ENCODE measurements at places on chromosomes 7 and 10.

DNA sequence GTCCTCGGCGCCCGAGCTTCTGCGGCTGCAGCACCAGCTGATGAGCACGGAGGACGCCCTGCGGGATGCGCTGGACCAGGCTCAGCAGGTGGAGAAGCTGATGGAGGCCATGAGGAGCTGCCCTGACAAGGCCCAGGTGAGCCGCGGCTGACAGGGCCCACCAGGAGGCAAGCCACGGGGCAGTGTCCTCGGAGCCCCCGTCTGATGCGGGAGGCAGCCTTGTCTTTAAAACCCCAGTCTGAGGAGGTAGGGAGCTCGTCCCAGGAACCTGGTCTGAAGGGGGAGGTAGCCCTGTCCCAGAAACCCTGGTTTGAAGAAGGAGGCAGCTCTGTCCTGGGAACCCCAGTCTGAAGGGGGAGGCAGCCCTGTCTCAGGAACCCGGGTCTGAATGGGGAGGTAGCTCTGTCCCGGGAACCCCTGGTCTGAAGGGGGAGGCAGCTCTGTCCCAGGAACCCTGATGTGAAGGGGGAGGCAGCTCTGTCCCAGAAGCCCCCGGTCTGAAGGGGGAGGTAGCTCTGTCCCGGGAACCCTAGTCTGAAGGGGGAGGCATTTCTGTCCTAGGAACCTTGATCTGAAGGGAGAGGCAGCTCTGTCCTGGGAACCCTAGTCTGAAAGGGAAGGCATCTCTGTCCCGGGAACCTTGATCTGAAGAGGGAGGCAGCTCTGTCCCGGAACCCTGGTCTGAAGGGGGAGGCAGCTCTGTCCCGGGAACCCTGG is 53.1 kb upstream of the GTF2IRD1 start:
- no peak for DNase-seq

GRCh38 chr7:16738011-16738688 is 15.4 kb upstream of the TSPAN13 start:
- no peak for DNase-seq

DNA sequence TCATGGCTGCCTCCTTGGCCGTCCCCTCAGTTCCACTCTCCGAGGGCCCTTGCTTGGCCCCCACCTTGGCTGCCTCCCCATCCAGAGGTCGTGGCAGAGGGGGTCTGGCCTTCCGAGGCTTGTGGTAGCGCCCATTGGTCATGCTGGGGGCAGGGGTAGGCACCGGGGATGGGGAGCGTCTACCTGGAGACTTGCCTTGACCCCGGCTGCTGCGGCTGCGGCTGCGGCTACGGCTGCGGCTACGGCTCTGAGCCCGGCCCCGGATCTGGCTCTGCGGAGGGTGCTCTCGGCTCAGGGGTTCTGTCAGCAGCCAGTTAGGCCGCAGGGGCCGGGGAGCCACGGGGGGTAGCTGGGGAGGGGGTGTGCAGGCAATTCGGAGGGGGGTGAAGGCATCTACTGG is 10.7 kb downstream of the LZTS2 start:
- no peak for DNase-seq

DNA sequence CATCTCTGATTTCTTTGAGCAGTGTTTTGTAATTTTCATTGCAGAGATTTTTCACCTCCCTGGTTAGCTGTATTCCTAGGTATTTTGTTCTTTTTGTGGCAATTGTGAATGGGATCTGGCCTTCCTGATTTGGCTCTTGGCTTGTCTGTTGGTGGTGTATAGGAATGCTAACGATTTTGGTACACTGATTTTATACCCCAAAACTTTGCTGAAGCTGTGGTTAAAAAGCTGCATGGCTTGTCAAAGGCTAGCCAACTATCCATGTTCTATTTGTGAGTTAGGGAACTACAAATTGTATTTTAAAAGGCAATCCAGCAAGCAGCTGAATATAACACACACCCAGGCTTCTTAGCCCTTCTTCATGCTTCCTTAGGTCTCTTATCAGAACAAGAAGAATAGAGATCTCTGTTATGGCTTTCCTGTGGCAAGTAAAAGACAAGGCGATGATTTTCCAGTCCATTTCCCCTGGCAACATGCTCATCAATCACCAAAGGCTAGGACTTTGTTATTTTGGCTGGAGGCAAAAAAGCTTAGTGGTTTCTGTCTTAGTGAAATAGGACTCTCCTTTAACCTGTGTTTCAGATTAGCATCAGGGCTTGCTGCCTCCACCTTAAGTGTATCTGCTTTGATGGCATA is 77.5 kb downstream of the CDK6 start:
- DNase-seq: no peak

- no peak for DNase-seq
Observed at GRCh38 chr7:105277341-105277740, 111.4 kb downstream of the SRPK2 start.

- DNase-seq: no peak
Observed at GRCh38 chr7:151320263-151320845, 21.3 kb upstream of the NUB1 start.

- no peak for DNase-seq
Observed at GRCh38 chr7:112481833-112482670, 1.3 kb downstream of the LSMEM1 start.

GRCh38 chr10:43076876-43077420 is at the start of gene RET:
Gene RET, plus strand, starts transcription at chr10:43077069. Its CDS starts 190 bp downstream, at chr10:43077259.
- DNase-seq: no peak

All from CD4-positive, alpha-beta T cell treated with Interleukin-6 at 100 ng/mL for 8 hours (primary cell).